Stimulated activated CD8-positive, alpha-beta memory T cell treated with anti-CD3 and anti-CD28 coated beads, Interleukin-7, amount 100 ng/mL, for 1 hour (primary cell): ENCODE measurements at places on chromosomes 7 and 10.

GRCh38 chr10:22976534-22976933 lies 48.7 kb downstream of the ARMC3 start:
- DNase-seq = no peak

DNA sequence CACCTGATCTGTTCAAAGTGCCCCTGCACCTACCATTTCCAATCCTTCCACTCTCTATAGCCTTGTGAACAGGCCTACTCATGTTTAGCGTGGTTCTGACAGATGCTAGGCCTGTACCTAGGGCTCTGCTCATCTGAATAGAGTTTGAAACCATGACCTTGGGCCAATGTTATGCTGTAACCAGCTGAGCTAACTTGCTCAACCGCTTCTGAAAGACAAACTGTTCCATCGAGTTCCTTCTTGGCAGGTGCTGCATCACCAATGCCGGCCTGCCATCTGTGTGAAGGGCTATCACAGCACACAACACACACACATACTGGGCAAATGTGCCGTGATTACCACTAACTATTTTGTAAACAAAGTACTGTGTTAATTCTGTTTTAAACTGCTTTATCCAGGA lies 419.0 kb upstream of the GALNT17 start:
- no peak for DNase-seq

GRCh38 chr7:114930107-114930661 lies 8.3 kb downstream of the MDFIC start:
- no peak for DNase-seq

DNA sequence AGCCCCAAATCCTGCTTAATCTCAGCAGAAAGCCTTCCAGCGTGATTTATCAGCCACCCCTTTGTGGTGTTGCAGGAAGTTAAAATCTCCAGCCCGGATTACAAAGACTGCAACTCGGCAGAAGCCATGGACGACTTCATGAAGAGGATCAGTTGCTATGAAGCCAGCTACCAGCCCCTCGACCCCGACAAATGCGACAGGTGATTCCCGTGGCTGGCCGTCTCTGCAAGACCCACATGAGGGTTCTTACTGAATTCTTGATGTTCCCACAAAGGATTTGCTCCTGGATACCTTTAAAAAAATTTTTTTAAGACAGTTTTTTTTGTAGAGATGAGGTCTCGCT lies 16.7 kb downstream of the PFKFB3 start:
- no peak for DNase-seq

GRCh38 chr10:6054884-6055283 lies 7.3 kb downstream of the IL2RA start:
- DNase-seq = no peak

- no peak for DNase-seq
Measured at GRCh38 chr7:135537905-135538304, 19.8 kb upstream of the NUP205 start.

GRCh38 chr10:58385784-58386112 lies 538 bp downstream of the TFAM start:
- DNase-seq = no peak

DNA sequence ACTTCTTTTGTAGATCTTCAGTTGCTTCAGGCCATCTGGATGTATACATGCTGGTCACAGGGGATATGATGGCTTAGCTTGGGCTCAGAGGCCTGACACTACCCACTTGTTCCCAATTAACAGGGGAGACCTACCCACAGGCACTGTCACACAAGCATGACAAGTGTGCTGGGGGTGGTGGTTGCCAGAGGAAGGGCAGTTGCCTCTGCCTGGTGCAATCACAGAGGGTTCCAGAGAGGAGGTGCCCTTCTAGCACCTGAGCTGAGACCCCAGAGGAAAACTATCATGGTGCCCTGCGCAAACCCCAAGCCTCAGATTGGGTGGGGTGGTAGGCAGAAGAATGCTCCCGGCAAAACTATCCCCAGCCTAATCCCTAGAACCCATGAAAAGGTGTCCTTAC lies 65.6 kb upstream of the NANOS1 start:
- no peak for DNase-seq

DNA sequence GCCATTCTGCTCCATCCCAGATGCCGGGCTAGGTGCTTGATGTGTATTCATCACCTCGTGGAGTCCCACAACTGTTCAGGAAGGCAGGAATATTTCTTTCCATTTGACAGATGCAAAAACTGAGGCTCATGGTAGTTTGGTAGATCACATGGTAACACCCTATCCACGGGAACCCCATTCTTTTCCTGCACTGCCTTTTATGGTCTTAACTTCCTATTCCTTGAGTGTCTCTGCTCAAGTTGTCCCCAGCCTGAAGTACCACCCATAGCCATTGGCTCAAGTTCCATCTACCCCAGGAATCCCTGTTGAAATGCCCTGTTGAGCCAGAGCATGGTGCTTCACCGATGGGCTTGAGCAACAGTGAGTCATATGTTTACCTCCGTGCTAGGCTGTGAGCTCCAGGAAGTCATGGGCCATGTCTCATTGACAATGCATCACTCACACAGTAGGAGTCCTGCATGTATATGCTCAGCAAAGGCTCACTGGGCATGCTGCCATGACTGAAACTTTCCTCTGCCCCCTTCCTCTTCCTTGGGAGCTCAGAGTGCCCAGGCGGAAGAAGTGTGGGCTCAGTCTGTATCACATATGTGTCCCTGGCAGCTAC lies 71.7 kb upstream of the ADAM12 start:
- DNase-seq = no peak

GRCh38 chr10:130065251-130065650 lies 45.4 kb downstream of the C10orf143 start:
- no peak for DNase-seq

DNA sequence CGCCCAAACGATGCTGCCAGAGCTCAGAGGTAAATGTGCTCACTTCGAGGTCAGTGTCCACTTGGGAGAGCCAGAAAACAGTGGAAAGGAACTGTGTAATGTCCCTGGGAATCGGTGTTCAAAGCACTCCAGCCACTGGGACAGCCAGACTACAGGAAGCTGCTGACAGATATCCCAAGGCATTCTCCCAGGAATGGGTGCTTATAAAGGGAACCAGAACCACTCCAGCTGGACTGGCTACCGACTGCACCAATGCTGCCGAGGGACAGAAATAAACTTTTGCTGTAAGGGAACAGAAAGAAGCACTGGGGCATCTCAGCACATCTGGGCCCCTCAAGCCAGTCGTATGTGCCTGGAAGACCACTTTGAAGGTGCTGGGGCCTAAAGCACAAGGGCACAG lies 76.7 kb downstream of the ATXN7L1 start:
- DNase-seq = no peak

DNA sequence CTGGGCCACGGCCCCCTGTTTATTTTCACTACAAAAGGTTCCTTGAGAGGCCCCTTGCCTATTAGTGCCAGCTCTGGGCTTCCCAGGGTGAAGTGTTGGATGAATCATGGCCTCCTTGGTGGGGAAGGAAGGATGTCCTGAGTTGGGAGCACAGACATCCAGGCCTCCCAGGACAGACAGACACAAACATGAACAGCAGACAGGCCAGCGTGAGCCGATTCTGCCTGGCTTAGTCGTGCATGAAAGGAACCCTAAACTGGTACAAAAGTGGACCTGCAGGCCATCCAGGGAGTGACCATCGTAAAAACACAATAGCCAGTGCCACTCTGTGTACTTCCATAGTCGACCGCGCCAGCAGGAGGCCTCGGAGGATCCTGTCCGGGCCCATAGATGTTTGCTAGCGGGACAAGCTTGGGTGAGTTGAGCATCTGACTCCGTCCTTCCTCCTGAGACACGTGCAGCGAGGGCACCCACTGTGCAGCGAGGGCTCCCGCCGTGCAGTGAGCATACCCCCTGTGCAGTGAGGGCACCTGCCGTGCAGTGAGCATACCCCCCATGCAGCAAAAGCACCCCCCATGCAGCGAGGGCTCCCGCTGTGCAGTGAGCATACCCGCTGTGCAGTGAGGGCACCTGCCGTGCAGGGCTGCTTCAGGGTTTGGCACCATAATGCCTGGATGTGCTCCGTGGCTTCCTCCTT lies 51.3 kb upstream of the PRKAR1B start:
- DNase-seq = no peak

GRCh38 chr10:48670978-48671913 lies 13.4 kb upstream of the WDFY4 start:
- DNase-seq = no peak

DNA sequence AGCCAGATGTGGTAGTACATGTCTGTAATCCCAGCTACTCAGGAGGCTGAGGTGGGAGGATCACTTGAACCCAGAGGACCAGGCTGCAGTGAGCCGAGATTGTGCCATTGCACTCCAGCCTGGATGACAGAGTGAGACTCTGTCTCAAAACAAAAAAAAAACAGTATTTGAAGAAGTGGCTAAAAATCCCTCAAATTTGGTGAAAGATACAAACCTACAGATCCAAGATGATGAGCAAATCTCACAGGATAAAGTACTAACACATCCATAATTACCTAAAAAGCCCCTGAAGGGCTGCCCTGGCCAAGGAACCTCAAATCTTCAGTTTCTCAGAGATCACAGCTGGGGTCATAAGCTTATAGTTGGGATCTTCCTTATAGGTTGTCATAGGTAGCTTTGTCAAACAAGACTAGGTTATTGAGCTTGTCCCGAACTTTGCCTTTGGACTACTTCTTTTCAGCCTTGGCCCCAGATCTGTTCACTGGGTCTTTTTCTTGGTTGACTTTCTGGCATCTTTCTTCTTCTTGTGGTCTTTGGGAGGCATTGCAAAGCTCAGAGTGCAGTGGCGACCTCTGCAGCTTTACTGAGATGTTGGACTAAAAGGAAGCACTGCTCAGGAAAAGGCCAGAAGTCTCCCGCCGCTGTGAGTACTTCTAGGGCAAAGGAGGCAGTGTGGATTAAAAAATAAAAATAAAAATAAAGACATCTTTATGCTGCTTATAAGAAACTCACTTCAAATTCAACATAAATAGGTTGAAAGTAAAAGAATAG lies 28.6 kb upstream of the SAR1A start:
- DNase-seq = no peak

GRCh38 chr7:152925412-152926147 lies 166.0 kb downstream of the ACTR3B start:
- DNase-seq = no peak

DNA sequence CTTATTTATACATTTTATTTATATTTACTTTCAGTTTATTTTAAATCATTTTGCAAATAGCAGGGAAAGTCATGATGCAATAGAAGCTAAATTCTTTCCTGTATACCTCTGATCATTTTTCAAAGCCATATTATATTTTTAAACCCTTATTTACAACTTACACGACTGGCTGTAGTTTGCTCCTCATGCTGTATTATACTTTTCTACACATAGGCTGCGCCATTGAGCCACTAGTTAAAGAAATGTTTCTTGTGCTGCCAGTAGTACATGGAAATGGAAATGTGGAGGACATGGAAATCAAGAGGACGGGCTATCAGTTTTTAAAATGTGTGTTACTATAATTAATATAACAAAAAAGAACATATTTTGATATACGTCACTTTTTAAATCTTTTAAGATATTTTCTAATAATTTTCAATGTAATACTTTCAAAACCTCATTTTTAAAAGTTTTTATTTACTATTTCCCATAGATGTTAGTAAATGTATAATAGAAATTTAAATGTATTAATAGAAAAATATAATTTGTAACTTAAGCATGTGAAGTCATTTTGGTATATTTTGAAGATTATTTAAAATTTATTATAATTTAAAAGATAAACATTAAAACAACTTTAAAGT lies 118.5 kb downstream of the VTI1A start:
- no peak for DNase-seq

- DNase-seq = no peak
Measured at GRCh38 chr7:5441840-5442503, 18.3 kb upstream of the TNRC18 start.

DNA sequence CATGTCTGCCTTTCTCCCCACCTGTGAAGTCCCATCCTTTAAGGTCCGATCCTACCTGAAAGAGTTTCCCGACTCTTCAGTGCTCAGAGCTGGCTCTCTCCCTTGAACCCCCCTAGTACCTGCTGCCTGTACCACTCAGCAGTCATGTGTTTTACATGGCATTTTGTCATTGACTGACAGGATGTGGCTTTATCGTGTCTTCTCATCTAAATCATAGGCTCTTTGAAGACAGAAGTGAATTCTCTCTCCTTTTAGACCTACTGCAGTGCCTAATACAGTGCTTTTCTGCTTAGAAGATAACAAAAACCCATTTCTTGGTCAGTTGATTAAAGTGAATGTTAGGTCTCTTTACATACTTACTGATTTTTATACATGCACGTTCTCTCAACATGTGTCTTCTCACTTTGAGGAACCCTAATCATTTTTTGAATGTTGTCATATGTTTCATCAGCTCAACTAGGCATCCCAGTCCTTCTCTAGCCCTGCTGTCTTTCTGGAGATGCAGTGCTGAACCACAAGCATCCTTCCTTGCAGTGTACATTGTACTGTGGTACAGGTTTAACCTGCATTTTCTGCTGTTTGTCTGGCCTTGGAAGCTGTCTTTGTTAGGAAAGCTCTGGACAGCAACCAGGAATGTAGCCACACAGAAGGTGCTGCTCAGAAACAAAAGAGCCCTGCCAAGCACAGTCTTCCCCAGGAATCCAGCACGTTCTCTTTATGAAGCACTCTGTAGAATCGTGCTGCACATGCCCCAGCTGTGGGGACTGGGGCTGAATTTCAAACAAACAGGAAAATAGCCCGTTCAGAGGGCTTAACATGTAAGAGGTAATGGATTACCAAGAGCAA lies 28.1 kb upstream of the LRRC4 start:
- no peak for DNase-seq

DNA sequence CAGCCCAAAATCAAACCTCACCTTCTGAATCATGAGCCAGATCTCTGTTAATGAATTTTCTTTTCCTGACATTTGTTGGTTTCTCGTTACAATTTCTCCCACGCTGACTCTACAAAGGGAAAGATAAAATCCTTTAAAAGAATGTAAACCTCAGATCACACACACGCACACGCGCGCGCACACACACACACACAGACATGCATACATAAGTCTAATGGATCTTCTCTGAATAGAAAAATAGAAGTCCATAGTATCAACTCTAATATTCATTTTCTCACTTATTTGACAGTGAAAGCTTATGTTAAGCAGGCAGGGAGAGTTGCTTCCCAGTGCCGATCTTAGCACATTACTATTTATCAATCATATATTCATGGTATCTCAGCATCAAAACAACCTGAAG lies 1.4 kb downstream of the ETV1 start:
- no peak for DNase-seq

GRCh38 chr10:86254081-86254480 lies 112.5 kb downstream of the GRID1 start:
- DNase-seq = no peak

DNA sequence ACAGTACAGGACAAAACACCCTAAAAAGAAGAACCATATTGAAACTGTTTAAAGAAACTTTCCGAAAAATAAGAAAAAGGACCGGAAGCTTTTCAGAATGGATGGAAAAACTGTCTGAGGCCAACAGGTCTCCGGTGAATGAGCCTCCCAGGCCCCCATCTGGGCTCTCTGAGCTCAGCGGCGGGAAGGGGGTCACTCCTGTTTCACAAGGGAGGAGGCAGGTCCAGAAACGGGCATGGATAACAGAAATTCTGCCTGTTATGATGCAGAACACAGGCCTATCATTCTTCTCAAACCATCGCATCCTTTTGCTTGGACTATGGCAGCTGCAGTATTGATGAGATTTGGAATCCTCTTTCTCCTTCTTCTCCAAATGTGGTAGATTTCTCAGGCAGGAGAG lies 58.9 kb upstream of the SHH start:
- DNase-seq = no peak

GRCh38 chr10:24382979-24383663 lies 174.2 kb downstream of the KIAA1217 start:
- no peak for DNase-seq

GRCh38 chr10:102243309-102243708 lies 2.0 kb upstream of the PITX3 start:
- DNase-seq = no peak

GRCh38 chr10:86699991-86700840 lies 31.9 kb downstream of the LDB3 start:
- DNase-seq = no peak
